ENCODE measurements at places on chromosomes 3 and 15.

DNA sequence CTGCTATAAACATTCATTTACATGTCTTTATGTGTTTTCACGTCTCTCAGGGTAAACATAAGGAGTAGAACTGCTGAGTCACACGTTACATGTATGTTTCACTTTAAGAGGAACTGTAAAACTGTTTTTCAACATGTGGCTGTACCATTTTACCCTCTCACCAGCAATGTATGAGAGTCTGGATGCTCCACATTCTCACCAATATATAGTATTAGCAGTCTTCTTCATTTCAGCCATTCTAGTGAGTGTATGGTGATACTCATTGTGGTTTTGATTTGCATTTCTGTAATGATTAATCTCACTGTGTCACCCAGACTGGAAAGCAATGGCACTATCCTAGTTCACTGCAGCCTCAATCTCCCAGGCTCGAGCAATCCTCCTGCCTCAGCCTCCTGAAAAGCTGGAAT, 37.1 kb downstream of the PHC3 start:
- no peak for DNase-seq

DNA sequence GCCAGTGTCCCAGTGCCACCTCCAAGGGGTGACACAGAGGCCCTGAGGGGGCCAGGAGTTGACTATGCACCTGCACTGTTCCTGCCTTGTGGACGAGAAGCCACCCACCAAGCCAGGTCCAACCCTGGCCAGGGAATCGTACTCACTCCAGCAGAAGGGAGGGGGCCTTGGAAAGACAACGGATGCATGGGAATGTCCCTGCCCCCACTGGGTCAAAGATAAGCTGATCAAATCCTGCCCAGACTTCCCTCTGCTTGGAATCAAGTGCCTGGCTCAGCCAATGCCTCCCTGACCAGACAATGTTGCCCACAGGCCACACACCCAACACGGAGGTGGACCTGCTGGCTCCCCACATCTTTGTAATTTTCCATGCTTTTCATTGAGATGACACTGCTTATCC, 23.9 kb downstream of the CACNA2D2 start:
- DNase-seq: no peak

DNA sequence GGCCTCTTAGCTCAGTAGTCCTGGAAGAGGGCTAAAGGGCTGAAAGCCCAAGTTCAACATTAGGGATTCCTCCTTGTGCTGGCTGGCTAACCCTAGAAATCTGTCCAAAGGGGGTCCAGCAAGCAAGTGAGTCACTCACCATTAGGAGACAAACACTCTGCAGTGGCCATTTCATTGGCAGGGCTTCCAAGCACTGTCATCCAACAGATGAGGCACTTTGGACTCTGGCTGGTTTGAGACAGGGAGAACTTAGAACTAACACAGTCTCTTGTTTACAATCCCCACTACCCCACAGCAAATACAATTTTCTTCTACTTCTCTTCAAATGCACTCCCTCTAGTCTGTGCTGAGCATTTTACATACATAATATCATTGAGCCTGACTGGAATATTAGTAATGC, 10.1 kb upstream of the WNT5A start:
- no peak for DNase-seq

DNA sequence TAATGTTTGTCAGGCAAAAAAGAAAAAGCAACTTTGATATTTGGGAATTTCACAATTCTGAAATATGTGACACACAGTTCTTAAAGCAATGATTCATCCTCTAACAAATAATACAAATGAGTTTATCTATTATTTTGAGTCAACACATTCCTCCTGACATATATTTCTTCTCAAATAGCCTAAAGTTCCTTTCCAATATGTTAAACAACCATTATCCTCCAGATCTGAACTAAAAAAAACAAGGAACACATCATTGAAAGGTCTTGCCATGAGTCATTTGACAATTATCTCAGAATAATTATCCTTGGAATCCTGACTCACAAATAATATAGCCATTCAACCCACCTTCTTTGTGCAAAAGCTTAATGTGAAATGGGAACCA, 208.7 kb upstream of the CDIN1 start:
- no peak for DNase-seq

DNA sequence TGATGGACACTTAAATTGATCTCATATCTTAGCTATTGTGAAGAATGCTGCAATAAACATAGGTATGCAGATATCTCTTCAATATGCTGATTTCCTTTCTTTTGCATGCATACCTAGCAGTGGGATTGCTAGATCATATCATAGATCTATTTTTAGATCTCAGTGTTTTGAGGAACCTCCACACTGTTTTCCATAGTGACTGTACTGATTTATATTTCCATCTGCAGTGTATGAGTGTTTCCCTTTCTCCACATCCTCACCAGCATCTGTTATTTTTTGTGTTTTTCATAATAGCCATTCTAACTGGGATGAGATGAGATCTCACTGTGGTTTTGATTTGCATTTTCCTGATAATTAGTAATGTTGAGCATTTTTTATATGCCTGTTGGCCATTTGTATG, 17.1 kb upstream of the RASA2 start:
- DNase-seq: no peak

- DNase-seq: no peak
Measured at GRCh38 chr3:157590273-157590672, 87.1 kb upstream of the VEPH1 start.

- no peak for DNase-seq
Measured at GRCh38 chr3:173342679-173343078, 54.9 kb upstream of the NLGN1 start.

DNA sequence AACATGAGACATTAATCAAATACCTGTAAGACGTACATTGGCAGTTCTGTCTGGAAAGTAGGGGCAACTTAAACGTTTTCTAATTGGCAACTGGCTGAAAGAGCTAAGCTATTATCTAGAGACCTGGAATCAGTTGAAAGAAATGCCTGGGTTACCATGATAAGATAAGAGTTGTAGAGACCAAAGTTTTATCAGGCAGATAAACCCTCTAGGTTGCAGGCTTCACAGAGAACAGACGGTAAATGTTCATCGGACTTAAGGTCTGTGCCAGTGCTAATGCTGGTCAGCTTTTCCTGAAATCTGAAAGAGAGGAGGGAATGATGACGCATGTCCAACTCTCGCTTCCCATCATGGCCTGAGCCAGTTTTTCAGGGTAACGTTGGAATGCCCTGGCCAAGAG, 196.2 kb downstream of the ROBO2 start:
- no peak for DNase-seq

DNA sequence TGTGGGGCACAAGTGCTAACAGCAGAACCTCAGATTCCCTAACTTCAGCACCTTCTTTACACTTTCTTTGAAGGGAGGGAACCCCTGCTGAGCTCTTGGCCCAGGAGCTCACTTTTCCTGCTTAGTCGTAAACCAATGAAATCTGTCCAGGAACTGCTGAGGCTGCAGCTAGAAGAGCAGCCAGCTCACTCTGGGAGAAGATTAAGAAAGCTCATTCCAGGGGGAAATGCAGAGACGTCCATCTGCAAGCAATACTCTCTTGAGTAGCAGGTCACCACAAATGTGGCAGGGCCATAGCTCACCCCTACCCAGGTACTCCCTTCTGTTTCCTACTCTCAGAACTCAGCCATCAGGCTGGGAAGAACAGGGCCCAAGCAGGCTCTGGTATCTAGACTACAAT, 103.3 kb downstream of the WDR76 start:
- no peak for DNase-seq

GRCh38 chr3:147313513-147313912, 92.8 kb downstream of the ZIC4 start:
- DNase-seq: no peak

GRCh38 chr15:64251121-64251520, 88.3 kb upstream of the PPIB start:
- DNase-seq: no peak

DNA sequence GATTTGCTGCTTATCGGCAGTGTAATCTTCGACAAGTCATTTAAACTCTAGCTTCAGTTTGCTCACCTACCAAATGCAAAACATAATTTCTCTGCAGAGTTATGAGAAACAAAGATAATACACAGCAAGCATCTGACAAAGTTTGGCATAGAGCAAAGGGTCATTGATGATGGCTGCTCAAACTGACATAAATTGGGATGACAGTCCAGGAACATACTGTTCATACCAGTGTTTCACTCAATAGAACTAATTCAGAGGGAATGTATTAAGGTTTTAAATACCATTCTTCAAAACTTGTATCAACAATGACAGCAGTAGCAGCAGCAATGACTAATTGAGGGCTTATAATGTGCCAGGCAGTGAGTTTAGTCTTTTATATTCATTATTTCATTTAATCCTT, 137.6 kb downstream of the SPATA16 start:
- DNase-seq: no peak

DNA sequence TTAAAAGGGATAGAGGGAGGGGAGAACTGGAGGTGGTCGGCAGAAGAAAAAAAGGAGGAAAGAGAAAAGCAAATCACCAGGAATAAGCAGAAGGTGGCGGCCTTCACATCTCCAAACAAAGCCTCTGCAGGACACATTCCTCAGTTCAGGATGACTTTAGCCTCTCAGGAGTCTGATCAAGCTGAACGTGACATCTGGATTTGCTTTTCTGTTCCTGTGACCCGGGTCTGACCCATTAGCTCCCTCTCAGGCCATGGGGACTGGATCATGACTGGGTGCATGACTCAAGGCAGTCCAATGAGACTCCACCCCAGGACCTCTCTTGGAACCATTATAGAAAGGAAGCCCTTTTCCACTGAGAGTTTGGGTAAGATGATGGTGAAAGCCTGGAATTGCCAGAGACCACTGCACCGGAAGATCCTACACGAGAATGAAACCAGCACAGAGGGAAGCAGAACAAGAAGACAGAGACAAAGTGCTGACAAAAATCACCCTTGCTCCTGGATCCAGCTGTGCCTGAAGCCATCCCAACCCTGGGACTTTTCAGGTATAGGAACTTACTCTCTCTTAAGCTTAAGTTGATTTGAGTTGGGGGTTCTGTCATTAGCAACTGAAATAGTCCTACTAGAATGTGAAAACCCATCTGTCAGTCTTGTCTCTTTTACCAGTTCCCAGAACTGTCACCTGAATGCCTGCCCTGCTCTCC, 45.4 kb upstream of the RAD18 start:
- no peak for DNase-seq

Data from chondrocyte (in vitro differentiated cells).